Mammary epithelial cell (primary cell): ENCODE measurements at places on chromosomes 2 and 18. TPM values are rescaled to one million over a fixed set of nuclear protein-coding genes. Genes with fewer than 3 reads are reported as not detected.

The GRHL1 gene
- 2.2 and 2.3 TPM in 2 replicates for total RNA-seq

The OBSL1 gene
- 28.1 and 32.6 TPM in 2 replicates for total RNA-seq

The ST8SIA5 gene
- not detected in 2 replicates for total RNA-seq

The SP140L gene
- 2.5 TPM for total RNA-seq

The LYPD6B gene
- 0.33 and 2.1 TPM in 2 replicates for total RNA-seq

The TSPYL6 gene
- not detected for total RNA-seq

The CDK15 gene
- total RNA-seq, result 5.7 TPM
